Aortic smooth muscle cell (primary cell): ENCODE measurements at places on chromosomes 5 and 9. TPM values are rescaled to one million over a fixed set of nuclear protein-coding genes. Genes with fewer than 3 reads are reported as not detected.

Gene C8G
- 0.13 and 0.44 TPM in 2 replicates for total RNA-seq

Gene C9orf50
- 0.13 and 0.19 TPM in 2 replicates for total RNA-seq

Gene BTNL3
- total RNA-seq = not detected in 2 replicates

Gene SV2C
- under 0.01 TPM in 1 of 2 replicates, not detected in the other for total RNA-seq

Gene PFN3
- not detected in 2 replicates for total RNA-seq

Gene PCDHGB4
- total RNA-seq = 20.1 and 26.5 TPM in 2 replicates
